Activated T-cell treated with anti-CD3 and anti-CD28 coated beads, Interleukin-2, amount 50 U/mL, for 24 hours (primary cell): ENCODE measurements at places on chromosomes 13 and 19.
A peak's percentile ranks its signal among the peaks of the same experiment; 100 is the strongest.

DNA sequence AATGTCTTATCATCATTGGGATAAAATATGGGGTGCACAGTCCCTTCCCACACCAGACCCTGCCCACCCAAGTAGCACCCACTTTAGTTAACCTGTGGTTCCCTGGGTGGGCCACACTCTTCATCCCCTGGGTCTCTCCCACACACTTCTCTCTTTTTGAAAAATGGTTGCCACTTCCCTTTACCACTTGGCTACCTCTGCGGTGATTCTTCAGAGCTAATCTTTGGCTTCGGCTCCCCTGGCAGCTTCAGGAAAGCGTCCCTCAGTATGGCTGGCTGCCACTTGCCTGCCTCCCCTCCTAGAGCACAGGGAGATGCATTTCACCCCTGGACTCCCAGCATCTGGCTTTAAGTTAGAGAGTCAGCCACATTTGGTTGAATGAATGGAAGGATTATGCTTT is 18.2 kb downstream of the CCNA1 start:
- no peak for DNase-seq

DNA sequence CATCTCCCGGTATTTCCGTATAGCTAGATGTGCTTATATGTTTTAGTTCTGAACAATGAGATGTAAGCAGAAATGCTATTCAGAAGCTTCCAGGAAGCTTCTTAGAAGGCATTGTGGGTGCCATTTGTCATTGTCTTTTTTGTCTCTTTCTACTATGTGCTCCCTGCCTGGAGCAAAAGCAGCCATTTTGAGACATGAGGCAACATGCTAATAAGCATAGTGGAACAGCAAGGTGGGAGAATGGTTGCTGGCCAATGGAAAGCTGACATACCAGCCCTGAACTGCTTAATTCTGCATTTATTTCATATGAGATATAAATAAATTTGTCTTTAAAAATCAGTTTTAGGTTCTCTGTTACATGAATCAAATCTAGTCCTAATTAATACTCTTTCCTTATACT is 299.7 kb downstream of the LMO7 start:
- DNase-seq: no peak

GRCh38 chr19:55092423-55093318 is 17.0 kb downstream of the EPS8L1 start:
- DNase-seq: no peak

- DNase-seq: no peak
Measured at GRCh38 chr13:50707628-50708027, 135.9 kb downstream of the DLEU7 start.

- no peak for DNase-seq
Measured at GRCh38 chr13:76693086-76693485, 193.1 kb downstream of the KCTD12 start.

DNA sequence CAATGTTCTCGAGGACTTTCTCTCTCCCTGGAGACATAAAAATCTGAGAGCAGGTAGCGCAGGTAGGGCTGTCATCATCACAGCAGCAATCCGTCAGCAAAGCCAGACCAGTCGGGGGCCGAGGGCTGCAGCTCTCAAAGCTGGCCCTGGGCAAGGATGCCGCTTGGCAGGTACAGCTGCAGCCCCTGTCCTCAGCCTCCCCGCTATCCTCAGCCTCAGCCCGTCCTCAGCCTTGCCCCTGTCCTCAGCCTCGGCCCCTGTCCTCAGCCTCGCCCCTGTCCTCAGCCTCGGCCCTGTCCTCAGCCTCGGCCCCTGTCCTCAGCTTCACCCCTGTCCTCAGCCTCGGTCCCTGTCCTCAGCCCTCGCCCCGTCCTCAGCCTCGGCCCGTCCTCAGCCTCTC is 10.9 kb downstream of the C13orf46 start:
- DNase-seq: no peak

- no peak for DNase-seq
Measured at GRCh38 chr19:49678985-49679770, 2.1 kb downstream of the PRMT1 start.

DNA sequence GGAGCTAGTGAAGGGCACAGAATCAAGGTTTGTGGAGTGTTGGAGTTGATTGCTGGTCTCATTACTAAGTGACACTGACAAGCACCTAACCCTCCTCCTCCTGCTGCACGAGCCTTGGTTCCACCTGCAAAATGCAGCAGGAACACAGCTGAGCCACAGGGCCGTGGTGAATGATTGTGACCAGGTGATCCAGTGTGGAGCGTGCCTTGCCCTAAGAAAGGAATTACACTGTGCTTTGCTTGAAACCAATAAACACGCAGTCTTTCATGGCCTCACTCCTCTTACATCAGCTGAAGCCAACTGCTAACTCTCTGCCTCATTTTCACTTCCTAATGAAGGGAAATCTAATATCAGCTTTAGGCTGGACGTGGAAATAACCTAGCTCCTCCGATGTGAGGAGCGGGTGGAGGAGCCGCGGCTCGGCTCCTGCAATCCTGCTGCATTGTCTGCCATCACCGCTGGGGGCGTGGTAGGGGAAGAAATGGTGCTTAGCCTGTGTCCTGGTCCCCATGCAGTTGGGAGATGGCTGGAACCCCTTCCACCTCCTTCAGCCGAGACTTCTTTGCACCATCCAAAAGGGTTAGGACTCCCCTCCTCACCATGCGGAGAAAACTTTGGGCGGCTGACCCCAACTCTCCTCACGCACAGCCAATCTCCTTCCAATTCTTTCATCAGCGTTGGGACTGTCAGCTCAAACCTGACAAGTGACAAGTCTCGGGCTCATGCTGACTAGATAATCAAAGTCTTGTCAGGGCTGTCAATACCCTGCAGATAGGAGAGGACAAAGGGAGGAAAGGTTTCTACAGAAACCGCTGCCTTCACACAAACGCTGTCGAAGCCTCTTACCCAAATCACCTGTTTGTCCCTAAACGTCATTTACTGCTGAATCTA is 427.9 kb downstream of the ZNF536 start:
- DNase-seq: peak; percentile 43

- DNase-seq: no peak
Measured at GRCh38 chr13:40191186-40191980, 475.1 kb downstream of the FOXO1 start.

DNA sequence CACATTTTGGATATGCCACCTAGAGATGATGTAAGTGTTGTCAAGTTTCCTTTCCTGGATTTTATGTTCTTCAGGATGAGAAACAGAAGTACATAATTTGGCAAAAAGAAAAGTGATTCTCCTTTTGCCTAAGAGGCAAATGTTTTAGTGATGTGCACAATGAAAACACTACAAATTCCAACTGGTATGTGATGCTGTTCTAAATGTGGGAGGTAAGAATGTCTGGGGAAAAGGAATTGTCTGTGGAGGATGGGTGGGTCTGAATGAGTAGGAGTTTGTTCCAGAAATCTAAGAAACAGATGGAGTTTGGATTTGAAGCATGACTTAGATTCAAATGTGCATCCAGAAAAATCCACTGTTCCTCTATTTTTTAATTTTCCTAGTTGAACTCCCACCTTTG is 473.6 kb upstream of the SPRY2 start:
- no peak for DNase-seq

- no peak for DNase-seq
Measured at GRCh38 chr19:5954293-5954692, 23.6 kb downstream of the RANBP3 start.

GRCh38 chr13:35771898-35772297 is 295.4 kb upstream of the MAB21L1 start:
- no peak for DNase-seq

DNA sequence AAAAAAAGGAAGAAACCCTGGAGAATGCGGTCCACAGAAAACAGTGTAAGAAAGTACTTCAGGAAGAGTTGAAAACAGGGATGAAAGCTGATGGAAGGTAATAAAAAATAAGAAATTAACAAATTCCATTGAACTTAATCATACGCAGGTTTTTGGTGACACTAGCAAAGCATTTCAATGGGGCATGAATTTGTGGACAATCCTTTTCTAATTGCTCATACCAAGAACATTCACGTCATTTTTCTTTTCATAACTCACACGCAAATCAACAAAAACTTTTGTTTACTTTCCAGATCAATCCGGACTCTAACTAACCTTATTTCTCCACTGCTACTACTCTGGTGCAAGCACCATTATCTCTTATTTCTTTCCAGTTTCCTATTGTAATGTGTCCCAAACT is 1195.0 kb downstream of the SLITRK5 start:
- no peak for DNase-seq

DNA sequence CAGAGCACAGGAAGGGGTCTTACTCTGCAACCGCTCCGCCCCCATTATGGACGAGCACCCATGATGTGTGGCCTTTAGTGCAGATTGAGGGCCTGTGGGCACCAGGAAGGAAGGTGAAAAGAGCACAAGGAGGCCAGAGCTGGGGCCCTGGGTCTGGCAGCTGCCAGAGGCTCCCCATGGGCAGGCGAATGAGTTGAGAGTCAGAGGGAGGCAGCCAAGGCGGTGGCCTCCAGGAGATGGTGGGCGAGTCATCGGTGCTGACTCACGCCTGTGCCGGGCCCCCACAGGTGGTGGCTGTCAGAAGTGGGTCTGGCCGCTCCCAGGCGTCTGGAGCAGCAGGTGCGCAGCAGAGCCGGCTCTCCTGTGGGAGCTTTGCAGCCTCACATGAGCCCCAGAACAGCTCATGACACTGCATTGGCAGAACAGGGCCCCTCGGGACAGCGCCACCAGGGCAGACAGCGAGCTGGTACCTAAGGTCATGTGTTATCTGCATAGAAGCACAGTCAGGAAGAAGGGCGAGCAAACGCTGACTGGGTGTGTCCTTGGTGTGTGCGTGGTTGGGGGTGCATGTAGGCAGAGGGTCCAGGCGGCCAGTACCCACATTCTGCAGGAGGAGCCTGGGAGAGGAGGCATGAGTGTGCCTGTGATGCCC is 68.8 kb downstream of the CHST8 start:
- DNase-seq: no peak

DNA sequence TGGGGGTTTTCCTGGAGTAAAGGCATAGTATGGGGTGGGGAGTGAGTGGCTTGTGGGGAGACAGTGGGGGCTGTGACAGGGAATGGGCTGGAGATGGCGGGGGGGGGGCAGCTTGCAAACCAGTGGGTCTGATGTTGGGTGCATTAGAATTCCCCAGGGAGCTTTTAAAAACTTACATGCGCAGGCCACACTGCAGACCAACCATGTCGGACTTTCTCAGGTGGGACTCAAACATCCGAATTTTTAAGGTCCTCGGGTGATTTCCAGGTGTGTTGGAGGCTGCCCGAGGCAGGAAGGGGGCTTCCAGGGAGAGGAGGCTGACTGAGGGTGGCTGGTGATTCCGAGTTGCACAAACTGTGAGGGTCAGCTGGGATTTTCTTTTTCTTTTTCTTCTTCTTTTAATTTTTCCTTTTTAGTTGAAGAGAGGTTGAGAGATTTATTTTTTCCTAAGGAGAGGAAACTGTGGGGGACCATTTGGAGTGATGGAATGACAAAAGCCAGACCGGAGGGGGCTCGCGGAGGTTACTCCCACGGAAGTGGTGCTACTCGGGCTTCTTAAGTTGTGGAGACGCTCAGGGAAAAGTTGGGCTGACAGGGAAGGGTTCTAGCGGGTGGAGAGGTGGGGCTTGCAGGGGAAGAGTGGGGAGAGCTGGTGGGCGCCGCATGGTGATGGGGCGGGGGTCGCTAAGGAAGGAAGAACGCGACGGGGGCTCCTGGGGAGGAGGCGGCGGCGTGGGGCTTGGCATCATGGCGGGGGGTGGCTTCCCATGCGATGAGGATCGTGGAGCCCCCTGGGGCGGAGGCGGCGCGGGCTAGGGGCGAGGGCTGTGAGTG is 997 bp upstream of the CACNG8 start:
- no peak for DNase-seq

DNA sequence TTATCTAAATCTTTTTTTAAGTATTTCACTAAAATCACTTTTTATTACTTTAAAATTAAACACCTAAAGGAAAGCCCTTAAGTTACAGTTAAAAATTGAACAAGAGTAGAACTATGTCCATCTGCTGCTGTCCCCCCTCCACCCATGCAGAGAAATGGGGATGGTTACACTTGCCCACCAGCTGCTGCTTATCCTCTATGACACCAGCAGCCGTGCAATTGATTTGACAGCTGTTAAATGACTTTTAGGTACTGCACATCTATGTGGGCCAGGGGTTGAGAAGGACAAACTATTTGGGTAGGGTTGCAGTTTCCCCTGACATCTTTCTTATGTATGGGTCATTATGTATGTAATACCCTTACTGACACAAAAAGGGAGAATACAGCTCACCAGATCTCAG is 77.2 kb downstream of the TBC1D4 start:
- DNase-seq: no peak

DNA sequence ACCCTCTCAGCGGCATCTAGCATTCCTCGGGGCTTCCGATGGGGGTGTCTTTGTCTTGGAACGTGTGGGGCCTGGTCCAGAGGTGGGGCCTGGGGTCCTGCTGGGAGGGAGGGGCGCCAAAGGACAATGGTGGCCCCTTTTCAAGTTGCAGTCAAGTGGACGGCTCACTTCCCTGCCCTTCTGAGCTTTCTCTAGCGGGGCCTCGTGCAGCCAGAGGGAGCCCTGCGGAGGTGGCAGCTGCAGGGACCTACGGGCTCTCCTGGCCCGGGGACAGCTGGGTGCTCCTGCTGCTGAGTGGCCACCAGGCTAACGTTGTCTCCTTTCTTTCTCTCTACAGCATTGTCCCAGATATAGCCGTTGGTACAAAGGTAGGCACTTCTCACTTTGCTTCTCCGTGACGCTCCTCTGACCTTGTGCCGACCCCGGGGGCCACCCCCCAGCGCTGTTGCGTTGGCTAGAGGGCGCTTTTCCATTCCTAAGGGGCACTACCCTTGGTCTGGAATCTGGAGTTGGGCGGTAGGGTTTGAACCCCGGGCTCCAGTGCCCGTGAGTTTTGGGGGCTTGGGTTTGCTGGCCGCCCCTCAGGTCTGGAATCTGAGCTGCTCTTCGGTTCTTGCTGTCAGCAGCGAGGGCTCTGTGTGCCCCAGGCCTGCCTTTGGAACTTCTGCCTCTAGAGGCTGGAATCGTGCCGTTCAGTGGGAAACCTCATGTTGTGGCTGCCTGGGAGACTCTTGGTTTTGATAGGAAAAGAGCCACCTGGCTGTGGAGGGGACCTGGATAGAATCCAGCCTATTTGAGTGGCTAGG is 2.0 kb downstream of the PTBP1 start:
- peak; percentile 55 for DNase-seq

DNA sequence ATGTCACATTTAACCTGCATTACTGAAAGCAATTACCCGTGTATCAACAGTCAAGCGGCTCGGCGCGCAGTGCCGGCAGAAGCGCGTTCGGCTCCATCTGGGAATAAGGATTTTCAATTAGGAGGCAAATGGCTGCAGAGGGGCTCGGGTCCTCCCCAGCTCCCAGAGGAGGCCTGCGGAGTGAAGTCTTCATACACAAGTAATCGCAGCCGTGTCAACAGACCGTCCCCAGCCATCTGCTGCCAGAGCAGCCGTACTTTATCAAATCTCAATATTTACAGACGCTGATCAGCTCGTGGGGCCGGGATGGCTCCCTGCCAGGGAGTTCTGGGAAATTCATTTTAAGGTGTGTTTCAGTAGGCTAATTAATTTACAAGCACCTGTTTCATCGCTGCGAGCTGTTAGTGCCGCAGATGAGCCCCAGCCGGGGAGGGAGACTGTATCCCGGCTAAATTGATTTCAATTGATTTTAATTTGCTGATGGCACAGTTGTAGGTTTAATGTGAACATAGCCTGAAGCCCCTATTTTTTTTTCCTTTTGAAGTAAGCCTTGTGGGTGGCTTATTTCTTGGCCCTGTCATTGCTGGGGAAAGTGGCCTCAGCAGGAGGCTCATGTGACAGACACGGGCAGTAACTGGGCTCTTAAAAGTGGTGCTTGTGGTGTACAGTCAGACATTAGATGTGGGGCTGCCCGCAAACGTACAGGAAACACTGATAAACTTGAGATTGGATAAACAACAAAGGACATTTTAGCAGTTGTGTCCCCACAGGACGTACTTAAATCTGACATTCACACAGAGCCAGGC is 252.7 kb downstream of the TEX29 start:
- no peak for DNase-seq
